CD4-positive, alpha-beta T cell treated with Interleukin-15 for 4 hours (primary cell): ENCODE measurements at places on chromosomes 4 and X.

GRCh38 chr4:63580796-63581475 lies 828.3 kb downstream of the TECRL start:
- DNase-seq: no peak

- DNase-seq: no peak
Measured at GRCh38 chr4:112023402-112023950, 121.8 kb upstream of the FAM241A start.

DNA sequence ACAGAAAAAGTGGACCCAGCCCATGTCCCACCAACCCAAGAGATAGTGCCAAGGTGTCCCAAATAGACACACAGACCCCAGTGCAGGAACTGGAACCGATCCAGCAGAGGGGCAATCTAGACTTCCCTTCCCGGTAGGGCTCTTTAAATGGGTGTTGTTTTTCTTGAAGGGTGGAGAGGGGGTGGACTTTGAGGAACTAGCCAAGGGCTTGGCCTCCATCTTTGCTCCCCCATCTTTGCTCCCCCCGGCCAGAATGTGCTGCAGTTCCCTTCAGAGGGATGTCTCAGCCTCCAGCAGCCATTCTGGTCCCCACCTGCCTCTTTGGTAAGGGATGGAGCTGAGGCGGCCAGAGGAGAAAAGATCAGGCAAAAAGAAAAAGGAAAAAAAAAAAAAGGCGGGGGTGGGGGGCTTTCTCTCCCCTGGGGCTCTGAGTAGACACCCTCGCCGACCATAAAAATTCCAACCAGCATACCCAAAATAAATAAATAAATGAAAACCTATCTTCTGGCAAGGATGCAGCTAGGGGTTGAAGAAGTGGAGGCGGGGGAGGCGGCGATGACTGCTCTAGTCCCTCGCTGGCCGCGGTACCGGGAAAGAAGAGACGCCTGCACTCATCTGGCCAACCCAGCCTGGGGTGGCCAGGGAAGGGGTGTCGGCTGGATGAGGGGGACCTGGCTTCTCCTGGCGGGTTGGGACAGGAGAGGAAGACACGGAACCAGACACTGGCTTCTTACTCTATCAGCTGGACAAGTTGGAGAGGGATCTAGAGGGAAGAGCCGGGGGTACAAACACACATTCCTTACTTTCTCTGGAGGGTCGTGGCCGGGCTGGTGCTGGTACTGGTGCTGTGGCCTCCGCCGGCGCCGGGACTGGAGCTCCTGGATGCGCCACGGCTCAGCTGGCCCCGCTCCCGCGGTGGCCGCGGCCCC lies 38.5 kb upstream of the IQSEC2 start:
- DNase-seq: no peak

GRCh38 chrX:15245896-15246295 lies 24.0 kb downstream of the ASB9 start:
- no peak for DNase-seq

GRCh38 chrX:94256396-94256795 lies 582.4 kb downstream of the FAM133A start:
- no peak for DNase-seq

GRCh38 chr4:82373486-82373815 lies 340 bp downstream of the HNRNPD start:
- no peak for DNase-seq

- no peak for DNase-seq
Measured at GRCh38 chrX:22109442-22109841, 77.3 kb downstream of the PHEX start.
